A549 treated with dexamethasone at 1 μM for 4 hours (cell line): ENCODE measurements at places on chromosomes 6 and 20. TPM values are rescaled to one million over a fixed set of nuclear protein-coding genes. Genes with fewer than 3 reads are reported as not detected.

The B3GALT4 gene
- total RNA-seq = 0.44 to 0.85 TPM (median 0.71 TPM) in 5 replicates

The HLA-DRB5 gene
- total RNA-seq = not detected in 5 replicates

The ZBTB2 gene
- total RNA-seq = 12.7 to 17.2 TPM (median 15.8 TPM) in 5 replicates

The ZNF391 gene
- total RNA-seq = 0.24 to 0.64 TPM (median 0.27 TPM) in 5 replicates
